DMS53 (cell line): ENCODE measurements at places on chromosomes 1 and 21.

GRCh38 chr1:118990513-118991152, 2.5 kb upstream of the TBX15 start:
- no peak for DNase-seq

DNA sequence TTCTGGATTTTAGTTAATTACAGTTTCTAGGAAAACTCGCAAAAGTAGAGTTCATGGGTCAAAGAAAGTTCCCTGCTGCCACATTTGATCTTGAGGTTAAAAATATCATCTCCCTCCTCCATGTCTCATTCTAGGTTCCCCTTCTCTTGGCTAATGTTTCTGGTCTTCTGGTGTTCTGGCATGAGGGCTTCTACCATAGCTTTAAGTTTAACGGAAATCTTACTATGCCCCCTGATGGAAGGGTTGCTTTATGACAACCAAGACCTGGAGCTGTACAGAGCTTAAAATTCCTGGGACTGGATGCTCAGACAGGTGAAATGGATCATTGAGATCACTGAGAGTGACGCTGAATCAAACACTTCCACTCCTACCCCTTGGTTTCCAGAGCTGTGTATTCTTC, 1881.7 kb downstream of the MRPL39 start:
- DNase-seq: peak; percentile 13

DNA sequence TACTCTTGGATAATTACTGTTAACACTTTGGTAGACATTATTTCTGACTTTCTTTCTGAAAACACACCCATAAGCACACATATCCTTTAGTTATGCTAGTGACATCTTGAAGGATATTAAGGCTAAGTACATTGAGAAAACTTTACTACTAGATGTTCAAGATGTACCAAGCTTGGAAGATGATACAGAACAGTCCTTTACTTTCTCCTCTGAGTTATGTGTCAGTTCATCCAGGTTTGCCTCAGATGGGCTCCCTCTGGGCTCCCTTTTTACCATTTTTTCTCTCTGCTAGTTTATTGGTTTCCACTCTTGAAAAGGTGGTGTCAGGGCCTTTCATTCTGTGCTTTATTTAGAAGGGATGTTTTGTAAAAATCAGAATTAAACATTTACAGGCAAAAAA, 172.3 kb downstream of the S1PR1 start:
- DNase-seq: no peak

DNA sequence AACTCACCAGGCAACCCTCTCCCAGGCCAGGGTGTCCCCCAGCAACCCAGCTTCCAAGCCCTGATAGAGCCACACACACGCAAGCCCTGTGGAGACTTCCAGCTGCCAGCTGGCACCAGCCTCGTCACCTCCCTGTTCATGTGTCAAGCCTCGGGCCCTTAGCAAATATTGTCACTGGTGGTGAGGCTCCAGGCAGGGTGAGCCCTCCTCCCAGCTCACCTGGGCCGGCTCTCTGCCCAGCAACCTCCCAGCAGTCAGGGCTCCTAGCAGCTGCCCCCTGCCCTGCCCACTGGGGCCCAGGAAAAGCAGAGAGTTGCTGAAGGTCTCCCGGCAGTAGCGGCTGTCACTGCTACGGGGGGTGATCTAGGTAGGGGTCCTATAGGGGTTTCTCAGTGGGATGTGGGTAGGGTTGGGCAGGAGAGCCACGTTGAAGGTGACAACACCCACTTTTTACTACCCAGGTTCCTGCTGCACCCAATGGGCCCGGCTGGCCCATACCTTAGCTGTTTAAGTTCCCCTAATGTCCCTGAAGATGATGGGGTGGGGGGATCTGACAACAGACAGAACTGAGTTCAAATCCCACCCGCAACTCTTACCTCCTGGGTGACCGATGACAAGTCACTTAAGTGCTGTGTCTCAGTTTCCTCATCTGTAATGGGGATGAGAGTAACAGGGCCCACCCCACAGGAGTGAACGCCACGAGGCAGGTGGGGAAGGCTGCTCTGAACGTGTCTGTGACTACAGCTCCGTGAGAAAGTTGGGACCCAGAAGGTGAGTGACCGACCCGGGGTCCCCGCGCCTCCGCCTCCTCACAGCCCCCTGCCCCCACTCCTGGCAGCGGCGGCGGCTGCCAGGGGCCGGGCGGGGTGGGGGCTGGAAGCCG, 678 bp downstream of the TTC39A start:
- DNase-seq: peak; percentile 100

DNA sequence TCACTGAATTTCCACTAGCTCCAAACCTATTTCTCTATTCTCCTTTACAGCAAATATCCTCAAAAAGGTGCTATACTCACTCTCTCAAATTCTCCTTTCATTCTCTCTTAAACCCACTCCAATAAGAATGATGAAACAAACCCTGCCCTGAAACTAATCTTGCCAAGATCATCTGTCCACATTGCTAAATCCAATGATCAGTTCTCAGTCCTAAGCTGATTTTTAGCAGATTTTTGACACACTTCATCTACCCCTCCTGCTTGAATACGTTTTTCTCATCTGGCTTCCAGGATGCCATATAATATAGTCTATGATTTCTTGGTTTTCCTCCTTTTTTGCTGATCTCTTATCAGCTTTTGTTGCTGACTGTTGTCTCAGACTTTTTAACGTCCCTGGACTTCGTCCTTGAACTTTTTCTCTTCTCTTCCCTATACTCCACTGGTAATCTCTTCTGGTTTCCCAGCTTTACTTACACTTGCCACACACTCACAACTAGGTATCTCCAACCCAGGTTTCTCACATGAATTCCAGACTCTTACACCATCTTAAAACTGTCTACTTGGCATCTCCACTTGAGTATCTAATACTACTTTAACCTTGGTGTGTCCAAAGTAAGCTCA, 35.3 kb downstream of the RERE start:
- no peak for DNase-seq

DNA sequence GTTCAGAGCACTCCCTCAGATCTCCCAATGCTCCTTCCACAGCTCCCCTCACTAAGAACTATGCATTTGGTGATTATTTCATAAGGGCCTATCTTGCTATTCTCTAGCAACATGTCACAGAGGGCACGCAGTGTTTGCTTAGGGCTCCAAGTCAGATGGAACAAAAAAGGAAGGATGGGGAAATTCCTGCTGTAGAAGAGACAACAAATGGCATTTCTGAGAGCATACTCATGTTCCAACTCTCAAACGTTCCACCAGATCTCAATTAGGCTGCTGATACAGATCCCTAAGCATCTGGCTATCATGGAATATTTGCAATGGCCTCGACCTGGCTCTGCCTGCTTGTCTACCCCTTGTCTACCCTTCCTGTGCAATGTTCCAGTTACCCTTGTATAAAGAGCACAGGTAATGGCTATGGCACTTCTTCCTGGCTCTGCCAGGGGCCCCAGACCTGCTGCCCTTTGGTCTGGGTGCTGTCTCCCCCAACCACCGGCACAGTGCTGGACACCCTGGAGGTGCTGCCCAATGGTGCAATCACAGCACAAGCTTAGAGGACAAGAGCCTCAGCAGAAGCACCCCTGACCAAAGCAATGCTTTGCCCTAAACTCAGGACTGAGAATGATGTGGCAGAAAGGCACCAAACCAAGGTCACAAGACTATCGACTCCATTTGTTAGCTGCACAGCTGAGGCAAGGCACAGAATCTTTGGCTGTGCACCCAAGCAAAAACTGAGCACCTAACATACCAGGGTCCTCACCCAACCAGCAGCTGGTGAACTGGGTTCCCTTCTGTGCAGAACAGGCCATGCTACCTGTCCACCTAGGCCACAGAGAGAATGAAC, 3.6 kb downstream of the PARP1 start:
- no peak for DNase-seq

DNA sequence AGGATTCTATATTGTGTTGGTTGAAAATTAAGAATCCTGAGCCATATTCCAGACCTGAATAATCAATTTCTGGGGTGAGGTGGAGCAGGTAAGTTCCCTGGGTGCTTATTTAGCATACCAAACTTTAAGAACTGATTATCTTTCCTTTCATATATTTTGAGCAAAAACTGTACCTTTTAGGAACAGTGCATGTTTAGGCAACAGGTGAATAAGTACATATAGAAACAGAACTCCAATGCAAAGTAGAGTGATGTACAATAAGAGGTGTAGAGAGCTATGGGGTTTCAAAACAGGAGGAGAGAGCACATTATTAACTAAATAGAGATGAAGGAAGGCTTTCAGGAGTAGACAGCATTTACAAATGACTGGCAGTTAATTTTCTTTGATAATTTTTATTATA, 28.7 kb downstream of the TMED5 start:
- DNase-seq: no peak

GRCh38 chr1:48025076-48025475, 27.9 kb upstream of the TRABD2B start:
- DNase-seq: no peak

- DNase-seq: peak; percentile 72
Observed at GRCh38 chr1:170967042-170967910, 31.9 kb downstream of the MROH9 start.

DNA sequence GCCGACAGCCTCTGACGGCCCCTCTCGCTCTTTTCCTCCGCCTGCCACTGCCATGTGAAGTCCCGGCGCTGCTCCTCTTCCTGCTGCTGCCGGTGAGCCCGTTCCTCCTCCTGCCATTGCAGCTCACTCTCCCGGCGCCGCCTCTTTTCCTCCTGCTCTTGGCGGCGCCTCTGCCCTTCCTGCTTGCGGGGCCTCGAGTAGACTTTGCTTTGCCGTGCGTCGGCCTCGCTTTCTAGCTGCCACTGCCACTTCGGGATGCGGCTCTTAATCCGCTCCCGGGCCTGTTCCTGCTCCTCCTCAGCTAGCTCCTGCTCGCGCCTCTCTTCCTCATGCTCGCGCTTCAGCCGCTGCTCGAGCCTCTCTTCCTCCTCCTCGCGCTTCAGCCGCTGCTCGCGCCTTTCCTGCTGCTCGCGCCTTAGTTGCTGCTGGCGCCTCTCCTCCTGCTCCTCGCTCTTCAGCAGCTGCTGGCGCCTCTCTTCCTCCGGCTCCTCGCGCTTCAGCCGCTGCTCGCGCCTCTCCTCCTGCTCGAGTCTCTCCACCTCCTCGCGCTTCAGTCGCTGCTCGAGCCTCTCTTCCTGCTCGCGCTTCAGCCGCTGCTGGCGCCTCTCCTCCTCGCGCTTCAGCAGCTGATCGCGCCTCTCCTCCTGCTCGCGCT, 4.3 kb downstream of the TCHH start:
- DNase-seq: peak; percentile 89

GRCh38 chr1:183073320-183073719, 50.1 kb downstream of the LAMC1 start:
- DNase-seq: peak; percentile 15

DNA sequence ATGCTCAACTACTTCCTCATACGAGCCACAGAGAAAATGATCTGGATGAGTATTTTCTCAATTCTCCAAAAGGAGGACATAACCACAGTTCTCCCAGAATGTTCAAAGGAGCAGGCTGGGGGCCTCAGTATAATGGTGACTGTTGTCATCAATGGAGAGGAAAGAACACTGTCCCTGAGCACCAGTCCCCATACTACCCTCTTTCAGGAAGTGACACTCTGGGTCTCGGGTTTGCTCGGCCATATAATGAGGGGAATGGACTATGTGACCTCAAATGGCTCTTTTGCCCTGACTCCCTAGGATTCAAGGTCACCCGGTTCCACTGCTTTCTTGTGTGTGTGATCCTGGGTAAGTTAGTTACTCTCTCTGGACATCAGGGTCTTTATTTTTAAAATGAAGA, 22.8 kb downstream of the SLC9A1 start:
- DNase-seq: no peak

DNA sequence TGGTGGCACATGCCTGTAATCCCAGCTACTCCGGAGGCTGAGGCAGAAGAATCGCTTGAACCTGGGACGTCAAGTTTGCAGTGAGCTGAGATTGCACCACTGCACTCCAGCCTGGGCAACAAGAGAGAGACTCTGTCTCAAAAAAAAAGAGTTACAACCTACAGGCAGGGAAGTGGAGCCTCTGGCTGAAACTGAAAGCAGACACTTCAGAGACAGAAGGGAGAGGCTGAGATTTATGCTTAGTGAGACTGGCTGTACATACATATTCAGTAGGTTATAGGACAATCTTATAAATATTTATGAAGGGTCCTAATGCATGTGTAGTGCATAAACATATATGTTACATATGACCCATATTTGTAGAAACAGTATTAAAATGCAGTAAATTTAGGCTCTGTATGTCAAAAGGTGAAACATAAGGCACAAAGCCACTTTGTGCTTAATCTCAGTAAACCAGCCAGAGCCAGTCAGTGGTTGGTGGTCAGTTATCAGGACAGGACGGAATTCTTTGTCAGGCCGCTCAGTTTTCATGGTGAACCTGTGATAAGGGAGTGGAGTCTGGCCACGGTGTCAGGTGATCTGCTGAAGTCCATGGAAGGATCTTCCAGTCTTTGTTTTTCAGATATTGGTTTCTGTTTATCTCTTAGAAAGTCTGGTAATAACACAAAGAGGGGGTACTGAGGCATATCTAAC, 13.7 kb downstream of the RHEX start:
- no peak for DNase-seq

- DNase-seq: no peak
Observed at GRCh38 chr1:41856944-41857285, 61.8 kb downstream of the HIVEP3 start.

DNA sequence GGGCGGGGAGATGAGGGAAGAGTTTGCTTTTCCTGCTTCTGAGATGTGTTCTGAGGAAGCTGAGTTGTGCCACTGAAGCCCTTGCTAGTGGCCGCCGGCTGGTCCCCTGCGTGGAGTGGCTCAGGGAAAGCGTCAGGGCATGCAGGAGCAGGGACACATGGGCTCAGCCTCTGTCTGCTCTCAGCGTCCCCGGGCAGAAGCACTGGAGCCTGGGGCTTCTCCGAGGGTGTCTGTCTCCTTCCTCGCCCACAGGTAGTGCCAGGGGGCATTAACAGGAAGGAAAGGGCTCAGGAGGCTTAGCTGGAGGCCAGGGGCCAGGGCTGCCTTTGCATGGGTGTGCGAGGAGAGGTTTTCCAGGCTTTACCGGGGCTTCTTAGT, 7.3 kb downstream of the PRDM16 start:
- no peak for DNase-seq

- DNase-seq: peak; percentile 24
Observed at GRCh38 chr1:170927955-170928840, 7.1 kb upstream of the MROH9 start.

DNA sequence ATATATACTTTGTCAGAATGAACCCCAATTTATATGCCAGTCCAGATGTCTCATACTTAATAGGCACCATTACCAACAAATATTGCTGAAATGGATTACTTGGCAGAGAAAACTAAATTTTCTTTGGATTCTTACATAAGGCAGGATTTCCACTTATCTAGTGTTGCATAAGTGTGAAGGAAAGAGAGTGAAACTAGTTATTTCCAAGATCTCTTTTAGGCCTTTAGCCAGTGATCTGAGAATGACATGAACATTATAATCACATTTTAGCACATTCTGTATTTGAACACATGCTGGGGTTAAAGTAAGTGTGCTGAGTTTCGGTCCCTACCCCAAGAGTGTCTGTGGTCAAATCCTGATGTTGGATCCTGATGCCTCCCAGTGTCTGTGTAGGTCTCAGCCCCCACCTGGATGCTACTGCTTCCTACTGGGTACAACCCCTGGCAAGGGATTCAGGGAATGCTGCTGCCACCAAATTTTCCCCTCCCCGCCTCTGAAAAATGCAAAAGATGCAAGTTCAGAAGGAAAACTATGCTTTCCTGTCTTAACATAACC, 11.2 kb downstream of the DDAH1 start:
- no peak for DNase-seq

GRCh38 chr1:54981466-54981865, 1.0 kb downstream of the TMEM61 start:
- DNase-seq: peak; percentile 62
